ENCODE measurements at places on chromosomes 12 and 14.

- no peak for DNase-seq
Observed at GRCh38 chr12:41899577-41899976, 245.1 kb downstream of the GXYLT1 start.

- no peak for DNase-seq
Observed at GRCh38 chr14:65879248-65880009, 466.9 kb downstream of the FUT8 start.

GRCh38 chr12:106369624-106370346 lies 12.2 kb downstream of the POLR3B start:
- DNase-seq: no peak

DNA sequence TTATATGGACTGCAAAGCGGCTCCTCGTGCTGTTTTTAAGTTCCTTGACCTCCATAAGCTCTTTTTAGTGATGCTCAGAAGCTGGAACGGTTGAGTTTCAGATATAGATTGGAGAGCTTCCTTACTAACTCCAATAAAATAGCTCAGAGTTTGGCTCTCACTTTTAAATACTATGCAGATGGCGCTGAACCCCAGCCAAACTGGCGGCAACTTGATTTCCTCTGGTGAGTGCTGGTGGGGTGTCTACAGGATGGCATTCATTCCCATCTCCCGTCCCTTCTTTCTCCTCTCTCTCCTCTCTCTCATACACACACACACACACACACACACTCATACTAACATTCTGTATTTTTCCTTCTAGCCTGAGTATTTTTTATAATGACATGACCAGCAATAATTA lies 346.3 kb downstream of the ETNK1 start:
- DNase-seq: no peak

DNA sequence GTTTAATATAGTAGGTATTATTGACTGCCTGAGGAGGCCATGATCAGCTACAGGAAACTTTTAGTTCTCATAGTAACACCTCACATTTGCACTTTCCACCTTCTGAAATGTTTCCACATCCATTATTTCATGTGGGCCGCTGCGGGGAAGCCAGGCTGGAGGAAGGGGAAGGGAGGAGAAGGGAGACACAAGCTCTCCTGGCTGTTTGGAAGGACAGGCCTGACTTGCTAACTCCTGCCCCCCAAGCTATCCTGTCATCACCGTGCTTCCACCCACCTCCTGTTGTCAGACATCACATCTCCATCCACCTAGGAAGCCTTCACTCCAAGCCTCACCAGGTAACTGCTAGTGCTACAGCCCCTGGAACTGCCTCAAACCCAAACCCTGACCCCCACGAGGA lies 9.5 kb downstream of the DPF3 start:
- no peak for DNase-seq

Data from cortex of kidney (tissue), 1 donor.